ENCODE measurements at places on chromosomes 1 and 21. TPM values are rescaled to one million over a fixed set of nuclear protein-coding genes. Genes with fewer than 3 reads are reported as not detected.

DNA sequence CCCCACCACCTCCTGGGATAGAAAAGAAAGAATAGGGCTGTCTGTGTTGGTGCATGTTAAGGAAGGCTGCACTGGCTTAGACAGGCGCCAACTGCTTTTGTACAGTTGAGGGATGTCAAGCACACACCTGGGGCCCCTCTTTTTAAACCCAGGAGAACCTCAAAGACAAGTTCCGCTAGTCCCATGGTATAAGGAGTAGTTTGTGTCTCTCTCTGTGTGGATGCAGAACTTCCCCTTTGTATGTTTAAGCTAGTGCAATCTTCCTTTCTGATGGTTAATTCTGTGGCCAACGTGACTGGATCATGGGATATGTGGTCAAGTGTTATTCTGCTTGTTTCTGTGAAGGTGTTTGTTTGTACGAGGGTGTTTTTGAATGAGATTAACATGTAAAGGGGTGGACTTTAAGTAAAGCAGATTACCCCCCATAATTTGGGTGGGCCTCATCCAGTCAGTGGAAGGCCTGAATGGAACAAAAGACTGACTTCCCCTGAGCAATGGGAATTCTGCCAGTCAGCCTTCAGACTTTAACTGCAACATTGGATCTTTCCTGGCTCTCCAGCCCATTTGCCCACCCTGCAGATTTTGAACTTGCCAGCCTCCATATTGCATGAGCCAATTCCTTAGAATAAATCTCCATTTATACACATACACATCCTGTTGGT, 9.5 kb upstream of the DUSP10 start:
- H3K4me3 ChIP-seq, result no peak overlapping the region
- no peak for DNase-seq
- H3K4me1 ChIP-seq, result peaks cover 9% of the 10 kb centered on the region
- no peaks in the 10 kb centered on the region for H3K36me3 ChIP-seq
- no peak overlapping the region for H3K27ac ChIP-seq

DNA sequence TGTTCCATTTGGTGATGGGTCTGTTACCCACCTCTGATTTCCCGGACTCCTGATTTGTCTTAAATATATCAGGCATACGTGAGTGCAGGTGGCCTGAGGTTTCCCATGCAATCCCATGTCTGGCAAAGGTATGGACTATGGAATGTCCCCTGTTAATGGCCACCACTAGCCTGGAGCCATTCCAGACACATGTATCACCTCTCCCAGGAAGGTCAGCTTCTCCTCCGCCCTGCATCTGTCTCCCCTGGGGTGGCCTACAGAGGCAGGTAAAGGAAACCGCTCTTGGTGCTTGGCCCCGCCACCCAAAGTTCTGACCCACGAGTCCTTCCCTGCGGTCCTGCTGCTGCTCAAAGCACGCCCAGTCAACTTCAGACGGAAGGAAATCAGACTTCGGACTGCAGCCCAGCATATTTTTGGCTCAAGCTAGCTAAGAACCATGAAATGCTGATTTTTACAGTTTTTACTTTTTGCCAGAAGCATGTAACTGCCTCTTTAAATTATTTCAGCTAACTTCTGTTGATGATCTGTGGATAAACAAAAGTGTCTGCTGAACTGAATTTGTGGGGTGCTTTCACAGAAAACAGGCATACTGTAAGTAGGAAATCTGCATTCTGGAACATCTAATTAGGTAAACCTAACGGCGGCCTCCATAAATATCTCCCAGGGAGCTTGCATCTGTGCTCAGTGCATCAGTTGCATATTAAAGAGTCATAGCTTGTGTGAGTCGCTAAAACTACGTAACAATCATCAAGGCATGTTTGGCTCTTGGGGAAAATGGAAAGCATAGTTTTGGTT, 105.9 kb downstream of the PCP4 start:
- no peak for DNase-seq
- H3K27ac ChIP-seq, result no peak overlapping the region
- H3K27me3 ChIP-seq, result no peaks in the 10 kb centered on the region
- no peaks in the 10 kb centered on the region for H3K4me1 ChIP-seq
- no peaks in the 10 kb centered on the region for H3K36me3 ChIP-seq

DNA sequence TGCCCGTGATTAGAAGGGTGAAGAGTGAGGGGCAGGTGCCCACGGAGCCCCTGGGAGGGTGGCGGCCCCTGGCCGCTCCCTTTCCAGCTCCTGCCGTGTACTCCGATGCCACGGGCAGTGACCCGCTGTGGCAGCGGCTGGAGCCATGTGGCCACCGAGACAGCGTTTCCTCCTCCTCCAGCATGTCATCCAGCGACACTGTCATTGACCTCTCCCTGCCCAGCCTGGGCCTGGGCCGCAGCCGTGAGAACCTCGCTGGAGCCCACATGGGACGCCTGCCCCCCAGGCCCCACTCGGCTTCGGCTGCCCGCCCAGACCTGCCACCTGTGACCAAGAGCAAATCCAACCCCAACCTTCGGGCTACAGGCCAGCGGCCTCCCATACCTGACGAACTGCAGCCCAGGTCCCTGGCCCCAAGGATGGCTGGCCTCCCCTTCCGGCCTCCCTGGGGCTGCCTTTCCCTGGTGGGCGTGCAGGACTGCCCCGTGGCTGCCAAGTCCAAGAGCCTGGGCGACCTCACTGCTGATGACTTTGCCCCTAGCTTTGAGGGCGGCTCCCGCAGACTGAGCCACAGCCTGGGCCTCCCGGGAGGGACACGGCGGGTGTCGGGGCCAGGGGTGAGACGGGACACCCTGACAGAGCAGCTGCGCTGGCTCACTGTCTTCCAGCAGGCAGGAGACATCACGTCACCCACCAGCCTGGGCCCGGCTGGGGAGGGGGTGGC, 22.0 kb downstream of the PANK4 start:
- DNase-seq, result no peak
- no peak overlapping the region for H3K4me3 ChIP-seq
- no peak overlapping the region for H3K27ac ChIP-seq
- H3K4me1 ChIP-seq, result no peaks in the 10 kb centered on the region
- no peaks in the 10 kb centered on the region for H3K27me3 ChIP-seq

BRDT gene
- not detected for total RNA-seq

C1orf141 gene
- not detected for total RNA-seq

All from SJSA1 (cell line).